T-helper 17 cell (primary cell): ENCODE measurements at places on chromosomes 12 and 14. TPM values are rescaled to one million over a fixed set of nuclear protein-coding genes. Genes with fewer than 3 reads are reported as not detected.

DNA sequence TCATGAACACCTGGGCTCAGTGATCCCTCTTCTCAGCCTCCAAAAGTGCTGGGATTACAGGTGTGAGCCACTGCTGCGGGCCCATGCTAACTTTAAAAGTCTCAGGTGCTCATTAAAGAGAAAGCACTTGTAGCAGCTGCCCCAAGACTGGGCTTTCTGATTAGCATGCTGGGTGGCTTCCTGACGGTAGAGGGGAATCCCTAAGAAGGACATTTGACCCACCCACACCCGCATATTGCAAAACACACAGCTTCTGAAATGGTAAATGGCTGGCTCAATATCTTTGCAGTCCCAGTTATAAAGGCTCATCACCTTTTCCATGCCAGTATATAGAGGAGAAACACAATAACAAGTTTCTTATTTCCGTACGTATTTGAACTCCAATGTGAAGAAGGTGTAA is 19.3 kb upstream of the BICD1 start:
- no peaks in the 10 kb centered on the region for H3K27me3 ChIP-seq
- no peaks in the 10 kb centered on the region for H3K4me1 ChIP-seq
- no peak overlapping the region for H3K4me3 ChIP-seq
- no peaks in the 10 kb centered on the region for H3K36me3 ChIP-seq

DNA sequence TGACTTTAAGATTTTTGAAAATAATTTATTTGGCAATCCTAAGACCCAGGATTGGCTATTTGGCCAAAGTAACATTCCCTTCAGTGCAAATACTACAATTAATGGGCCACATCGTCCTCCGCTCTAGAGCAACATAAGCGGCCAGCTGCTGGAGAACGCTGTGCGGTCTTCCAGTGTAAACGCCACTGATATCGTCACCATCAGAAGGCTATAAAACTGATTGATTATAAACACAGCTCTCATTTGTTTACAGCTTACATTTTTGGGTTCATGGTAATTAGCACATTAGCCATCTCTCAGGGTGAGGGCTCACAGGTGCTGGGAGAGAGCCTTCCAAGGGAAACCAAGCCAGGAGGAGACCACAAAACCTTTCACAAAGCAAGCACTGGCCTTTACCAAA is 130.1 kb upstream of the BMP4 start:
- H3K4me1 ChIP-seq = no peaks in the 10 kb centered on the region
- no peak overlapping the region for H3K27ac ChIP-seq
- DNase-seq = no peak
- peaks cover 7% of the 10 kb centered on the region for H3K27me3 ChIP-seq

RERG gene
- total RNA-seq = not detected

PPFIBP1 gene
- total RNA-seq = 2.1 TPM
